Left colon (tissue), 2 donors: ENCODE measurements at places on chromosomes 5 and 9. TPM values are rescaled to one million over a fixed set of nuclear protein-coding genes. Genes with fewer than 3 reads are reported as not detected.

DNA sequence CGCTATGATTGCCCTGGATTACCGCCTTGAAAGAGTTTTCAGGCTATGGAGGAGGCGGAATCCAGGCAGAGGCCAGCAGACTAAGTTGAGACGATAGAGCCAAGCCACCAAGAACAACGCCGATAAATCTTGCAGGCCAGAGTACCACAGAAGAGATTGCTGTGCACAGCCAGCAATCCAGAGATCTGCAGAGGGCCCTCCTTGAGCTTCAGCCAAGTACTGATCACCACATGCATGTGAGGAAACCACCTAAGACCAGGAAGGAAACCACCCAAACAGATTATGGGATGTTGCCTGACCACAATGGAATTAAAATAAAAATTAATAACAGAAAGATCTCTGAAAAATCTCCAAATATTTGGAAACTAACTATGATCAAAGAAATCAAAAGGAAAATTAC is 74.9 kb downstream of the GCNT4 start:
- DNase-seq = no peak

- no peak for DNase-seq
Observed at GRCh38 chr5:109478830-109479229, 69.1 kb upstream of the PJA2 start.

DNA sequence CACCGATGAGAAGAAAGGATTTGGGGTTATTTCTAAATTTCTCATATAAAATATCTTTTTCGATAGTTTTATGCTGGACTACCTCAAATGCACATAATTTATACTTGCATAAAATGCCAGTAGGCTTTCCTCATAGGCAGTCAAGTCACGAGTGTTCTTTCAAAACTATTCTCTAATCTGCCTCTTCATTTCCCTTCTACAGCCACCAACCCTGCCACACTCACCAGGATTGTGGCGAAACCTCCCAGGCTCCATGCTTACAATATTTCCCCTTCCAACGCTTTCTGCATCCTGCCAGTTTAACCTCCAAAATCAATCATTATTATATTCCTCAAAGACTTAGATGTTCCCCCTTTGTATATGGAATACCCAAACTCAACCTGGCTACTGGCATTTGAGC is 65.4 kb downstream of the FRMD3 start:
- no peak for DNase-seq

GRCh38 chr5:159680095-159680494 is 236.2 kb upstream of the ADRA1B start:
- no peak for DNase-seq

DNA sequence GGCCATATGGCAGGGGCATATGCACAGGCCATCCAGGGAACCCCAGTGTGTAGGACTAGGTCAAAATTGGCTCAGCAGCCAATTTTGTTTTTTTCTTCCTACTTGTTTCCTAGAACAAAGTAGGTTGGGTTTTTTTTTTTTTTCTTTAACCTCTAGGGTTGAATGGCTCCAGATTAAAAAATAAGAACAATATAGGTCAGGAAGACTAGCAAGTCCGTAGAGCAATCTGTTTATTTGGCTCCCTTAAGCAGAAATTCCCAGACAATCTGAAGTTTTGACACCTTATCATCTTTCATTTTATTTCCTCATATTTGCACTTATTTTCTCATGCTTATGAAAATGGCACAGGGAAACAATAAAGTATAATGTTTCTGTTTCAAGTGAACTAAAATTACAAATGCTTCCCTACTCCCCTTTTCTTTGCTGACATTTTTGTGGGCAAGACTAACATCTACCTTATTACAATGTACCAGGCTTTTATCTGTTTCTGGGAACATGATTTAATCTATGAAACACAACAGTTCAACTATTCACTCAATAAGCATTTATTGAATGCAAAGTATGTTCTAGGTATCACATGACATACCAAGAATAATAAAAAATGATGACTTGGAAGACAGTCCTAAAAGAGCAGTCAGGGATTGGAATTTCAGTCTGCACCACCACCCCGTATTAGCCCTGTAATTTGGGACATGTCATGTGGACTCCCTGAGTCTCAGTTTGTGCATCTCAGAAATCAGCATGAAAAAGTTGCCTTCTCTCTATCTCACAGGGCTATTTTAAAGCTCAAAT is 30.5 kb downstream of the TLR4 start:
- DNase-seq = no peak

- no peak for DNase-seq
Observed at GRCh38 chr9:87310827-87311523, 186.7 kb upstream of the DAPK1 start.

OR13D1 gene
- not detected for total RNA-seq

IL33 gene
- 5.3 TPM for total RNA-seq

GABRP gene
- total RNA-seq = 0.27 TPM

SLC36A2 gene
- not detected for total RNA-seq

OMD gene
- 3.0 TPM for total RNA-seq

SHOC1 gene
- not detected for total RNA-seq

MSX2 gene
- 0.81 TPM for total RNA-seq

IFNK gene
- total RNA-seq = not detected
